ENCODE measurements at places on chromosomes 7 and 10.
A peak's percentile ranks its signal among the peaks of the same experiment; 100 is the strongest.

- DNase-seq = no peak
These were observed 156.2 kb upstream of the FRMD4A start for GRCh38 chr10:14486777-14487487.

GRCh38 chr10:90372451-90372850, 485.4 kb downstream of the HTR7 start:
- DNase-seq = no peak

DNA sequence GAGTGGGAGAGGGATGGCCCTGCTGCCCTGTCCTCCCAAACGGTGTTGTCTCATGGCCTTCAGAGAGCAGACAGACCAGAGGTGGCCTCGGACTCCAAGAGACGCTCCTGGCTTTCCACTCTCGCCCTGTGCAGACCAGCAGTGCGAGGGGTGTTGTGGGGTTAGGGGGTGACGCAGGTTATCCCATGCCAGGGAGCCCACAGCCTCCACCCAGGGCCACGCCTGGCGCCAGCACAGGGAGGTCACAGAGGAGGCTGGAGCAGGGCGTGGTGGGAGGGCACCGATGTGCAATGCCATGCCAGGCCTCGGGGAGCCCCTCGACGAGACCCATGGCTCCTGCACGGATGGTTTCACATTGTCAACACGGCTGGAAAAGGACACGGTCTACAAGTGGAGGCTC, 52.1 kb downstream of the INPP5A start:
- DNase-seq = no peak

DNA sequence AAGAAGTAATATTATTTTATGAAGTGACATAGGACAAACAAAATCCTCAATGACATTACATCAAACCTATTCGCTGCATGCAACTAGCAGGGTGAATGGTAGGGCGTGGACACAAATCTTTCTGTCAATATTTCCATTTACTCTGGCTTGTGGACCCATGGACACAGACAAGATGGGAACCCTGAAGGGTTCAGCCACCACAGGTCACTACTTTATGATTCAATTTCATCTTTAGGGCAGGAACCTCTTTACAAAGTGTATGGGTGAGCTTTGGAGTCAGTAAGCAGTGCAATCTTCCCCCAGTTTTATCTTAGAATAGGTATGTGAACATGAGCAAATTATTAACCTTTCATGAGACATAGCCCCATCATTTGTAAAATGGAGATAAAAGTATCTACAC, 982.4 kb upstream of the LRRTM3 start:
- DNase-seq = no peak

GRCh38 chr10:88707429-88708155, 1.5 kb downstream of the LIPK start:
- no peak for DNase-seq

DNA sequence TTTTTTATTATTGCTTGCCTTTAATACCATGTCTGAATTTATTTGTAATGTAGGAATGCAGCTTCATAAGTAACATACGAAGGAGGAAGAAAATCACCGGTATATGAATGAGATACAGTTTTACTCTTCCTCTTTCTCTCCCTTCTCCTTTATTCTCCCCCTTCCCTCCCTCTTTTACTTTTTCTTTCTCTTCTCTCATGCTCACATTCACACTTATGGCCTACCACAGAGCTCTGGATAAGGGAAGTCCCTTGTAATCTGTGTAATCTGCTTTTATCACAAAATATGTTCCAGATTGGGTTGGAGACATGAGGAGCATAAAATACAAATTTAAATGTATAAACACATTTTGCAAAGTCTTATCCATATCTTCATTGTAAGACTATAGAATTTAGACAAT, 59.4 kb downstream of the MDFIC start:
- no peak for DNase-seq

GRCh38 chr7:73932364-73932763, 71.4 kb downstream of the TMEM270 start:
- no peak for DNase-seq

DNA sequence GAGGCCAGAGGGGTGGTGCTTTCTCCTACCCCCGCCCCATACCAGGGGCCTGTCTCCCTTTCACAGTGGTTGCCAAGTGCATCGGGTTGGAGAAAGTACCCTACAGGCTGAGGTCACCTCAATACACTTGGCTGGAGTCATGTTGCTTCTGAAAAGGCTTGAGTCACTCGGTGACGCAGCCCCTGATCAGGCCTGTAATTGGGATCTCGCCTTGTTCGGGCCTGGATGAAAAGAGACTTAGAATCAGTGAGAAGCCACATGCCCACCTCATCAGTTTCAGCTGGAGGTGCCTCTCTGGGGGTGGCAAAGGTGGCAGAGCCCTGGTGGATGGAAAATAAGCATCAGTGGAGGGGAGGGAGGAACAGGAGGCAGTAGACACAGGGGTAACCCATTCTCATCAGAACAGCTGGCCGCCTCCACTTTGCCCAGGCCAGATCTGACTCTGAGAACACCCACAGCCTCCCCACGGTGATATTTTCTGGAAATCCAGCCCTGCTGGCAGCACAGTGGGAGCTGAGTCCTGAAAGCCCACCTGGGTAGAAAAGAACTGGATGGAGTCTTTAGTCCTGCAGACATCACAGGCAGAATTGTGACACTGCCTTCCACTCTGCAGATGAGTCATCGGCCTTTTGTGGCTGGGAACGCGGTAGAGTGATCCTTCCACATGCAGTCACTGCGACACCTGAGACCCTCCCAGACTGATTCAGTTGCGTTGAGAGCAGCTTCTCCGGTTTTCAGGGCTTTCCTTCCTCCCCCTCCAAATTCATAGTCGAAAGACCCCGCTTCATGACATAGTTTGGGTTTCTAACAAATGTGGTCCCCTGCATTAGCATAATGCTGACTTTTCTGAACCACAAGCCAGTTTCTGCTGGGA, 108.0 kb downstream of the GRK5 start:
- peak; percentile 27 for DNase-seq

DNA sequence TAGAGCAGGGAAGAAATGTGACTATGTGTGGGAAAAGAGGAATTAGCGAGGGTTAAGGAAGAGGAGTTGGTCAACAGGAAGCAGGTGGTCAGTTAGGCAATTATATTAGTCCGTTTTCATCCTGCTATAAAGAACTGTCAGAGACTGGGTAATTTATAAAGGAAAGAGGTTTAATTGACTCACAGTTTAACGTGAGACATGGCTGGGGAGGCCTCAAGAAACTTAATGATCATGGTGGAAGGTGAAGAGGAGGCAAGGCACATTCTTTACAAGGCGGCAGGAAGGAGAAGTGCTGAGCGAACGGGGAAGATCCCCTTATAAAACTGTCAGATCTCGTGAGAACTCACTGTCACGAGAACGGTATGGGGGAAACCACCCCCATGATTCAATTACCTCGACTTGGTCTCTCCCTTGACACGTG, 35.0 kb downstream of the RAMP3 start:
- DNase-seq = no peak

GRCh38 chr10:97762816-97763215, 9.0 kb downstream of the SFRP5 start:
- no peak for DNase-seq

- DNase-seq = no peak
These were observed 514 bp upstream of the CHAT start for GRCh38 chr10:49613165-49613881.

- DNase-seq = no peak
These were observed 26.9 kb upstream of the BPGM start for GRCh38 chr7:134619627-134620331.

- DNase-seq = no peak
These were observed 437.1 kb downstream of the HTR7 start for GRCh38 chr10:90420637-90421318.

- DNase-seq = no peak
These were observed 12.6 kb downstream of the CYP3A5 start for GRCh38 chr7:99667179-99667578.

DNA sequence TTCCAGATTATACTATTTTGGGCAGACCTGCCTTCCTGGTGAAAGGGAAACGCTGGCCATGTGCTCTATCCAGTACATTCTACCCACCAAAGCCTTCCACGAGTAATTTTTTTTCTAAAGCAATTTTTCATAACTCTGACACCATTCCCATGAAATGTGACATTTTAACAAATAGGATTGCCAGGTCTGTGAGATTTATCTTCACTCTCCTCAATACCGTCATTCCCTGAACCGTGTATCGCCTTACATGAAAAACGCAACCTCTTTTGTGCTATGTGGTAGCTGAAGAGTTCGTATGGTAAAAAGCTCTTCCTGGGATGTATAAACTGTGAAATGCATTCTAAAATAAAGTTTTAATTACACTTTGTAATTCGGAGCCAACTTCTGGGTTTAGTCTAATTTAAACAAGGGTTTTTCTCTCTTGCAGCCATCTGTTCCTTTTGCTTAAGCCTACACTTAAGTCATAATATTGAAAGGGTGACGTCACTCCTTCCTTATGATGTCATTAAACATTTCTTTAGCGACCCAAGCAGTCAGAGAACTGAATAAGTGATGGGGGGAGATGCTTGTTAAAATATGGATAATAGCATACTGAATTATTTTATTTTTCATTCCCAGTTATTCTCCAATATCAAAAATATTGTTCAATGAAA, 27.7 kb downstream of the C1QL3 start:
- DNase-seq = no peak

DNA sequence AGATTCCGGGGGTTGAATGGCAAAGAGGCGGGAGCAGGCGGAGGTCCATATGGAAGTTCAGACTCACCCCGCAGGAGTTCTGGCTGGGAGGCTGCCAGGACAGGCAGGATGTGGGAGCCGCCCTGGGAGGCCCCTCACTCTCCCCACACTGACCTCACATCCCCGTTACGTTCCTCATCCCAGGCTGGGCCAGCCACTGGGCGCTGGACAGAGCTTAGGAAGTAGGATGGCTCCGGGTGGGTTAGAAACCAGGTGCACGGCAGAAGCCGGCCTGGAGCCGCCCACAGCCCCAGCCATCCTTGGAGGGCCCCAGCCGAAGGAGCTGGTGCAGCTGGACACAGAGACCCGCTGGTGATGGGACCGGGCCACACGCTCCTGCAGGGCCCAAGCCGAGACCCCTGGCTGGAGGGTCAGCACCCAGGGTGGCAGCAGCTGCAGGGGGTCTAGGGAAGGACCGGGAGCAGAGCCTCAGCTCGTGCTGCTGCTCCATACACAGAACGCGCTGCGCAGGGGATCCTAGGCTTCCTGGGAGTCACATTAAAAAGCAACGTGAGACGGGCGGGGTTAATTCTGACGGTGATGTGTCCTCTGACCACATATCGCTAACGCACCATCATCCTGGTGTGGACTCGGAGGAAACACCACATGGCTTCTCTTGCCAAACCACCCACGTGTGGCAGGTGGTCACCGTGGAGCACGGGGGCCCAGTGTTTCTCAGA, 98.6 kb upstream of the DIP2C start:
- DNase-seq = no peak

- DNase-seq = no peak
These were observed 173.9 kb downstream of the WNT2 start for GRCh38 chr7:117148971-117149370.

- DNase-seq = no peak
These were observed 147.9 kb downstream of the DGKB start for GRCh38 chr7:14754631-14755030.

DNA sequence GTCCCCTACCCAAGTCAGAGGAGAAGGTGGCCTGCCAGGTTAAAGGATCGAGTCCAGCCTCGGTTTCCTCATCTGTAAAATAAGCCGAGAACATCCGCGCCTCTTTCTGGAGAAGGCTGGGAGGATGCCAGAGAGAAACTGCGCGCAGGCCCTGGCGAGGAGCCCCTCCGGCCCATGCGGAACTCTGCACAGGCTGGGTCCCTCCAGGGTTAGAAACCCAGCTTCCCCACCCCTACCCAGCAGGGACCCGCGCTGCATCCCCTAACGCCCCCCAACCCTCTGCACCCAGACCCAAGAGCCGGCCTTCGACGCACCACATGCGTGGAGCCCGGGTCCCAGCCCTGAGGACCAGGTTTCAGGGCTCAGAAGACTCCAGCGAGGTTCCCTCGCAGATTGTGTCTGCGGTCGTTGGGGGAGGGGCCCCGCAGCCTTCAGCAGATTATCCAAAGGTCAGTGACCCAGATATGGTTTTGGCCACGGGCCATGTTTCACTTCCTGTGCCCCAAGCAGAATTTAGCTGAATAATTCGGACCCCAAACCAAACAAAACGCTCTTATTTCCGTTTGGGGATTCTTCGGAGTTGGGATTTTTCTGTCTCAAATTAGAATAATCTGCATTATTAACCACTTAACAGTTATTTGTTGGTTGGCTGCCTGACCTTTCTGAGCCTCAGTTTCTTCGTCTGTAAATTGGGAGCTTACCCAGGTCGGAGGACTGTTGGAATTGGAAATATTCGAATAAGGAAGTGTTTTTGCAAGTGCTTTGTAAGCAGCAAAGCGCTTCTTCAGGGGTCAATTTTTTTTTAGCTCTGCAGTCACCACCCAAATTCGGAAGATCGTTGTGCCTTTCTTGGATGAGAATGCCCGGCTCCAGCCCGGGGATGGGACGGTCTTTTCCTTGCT, 167.7 kb downstream of the UBE2H start:
- DNase-seq = peak; percentile 67

DNA sequence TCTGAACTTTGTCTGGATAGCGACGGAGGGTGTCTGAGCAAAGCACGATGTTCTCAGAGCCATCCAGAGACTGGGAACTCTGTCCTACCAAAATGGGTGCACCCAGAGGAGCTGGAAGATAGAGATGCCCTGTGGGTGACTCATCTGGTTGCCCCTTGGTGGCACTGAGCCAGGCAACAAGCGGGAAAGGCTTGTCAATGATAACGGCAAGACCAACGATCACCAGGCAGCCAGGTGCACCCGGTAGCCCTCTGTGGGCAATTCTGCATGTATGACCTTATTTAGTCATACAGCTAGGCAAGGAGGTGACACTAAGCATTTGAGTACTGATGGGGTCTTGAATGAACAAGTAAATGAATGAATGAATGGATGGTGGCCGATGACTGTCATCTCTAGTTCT, 2.8 kb upstream of the ELN start:
- no peak for DNase-seq

- DNase-seq = no peak
These were observed 8.8 kb downstream of the AFAP1L2 start for GRCh38 chr10:114395366-114396022.

GRCh38 chr10:69045441-69046300, 42.2 kb upstream of the SRGN start:
- no peak for DNase-seq

DNA sequence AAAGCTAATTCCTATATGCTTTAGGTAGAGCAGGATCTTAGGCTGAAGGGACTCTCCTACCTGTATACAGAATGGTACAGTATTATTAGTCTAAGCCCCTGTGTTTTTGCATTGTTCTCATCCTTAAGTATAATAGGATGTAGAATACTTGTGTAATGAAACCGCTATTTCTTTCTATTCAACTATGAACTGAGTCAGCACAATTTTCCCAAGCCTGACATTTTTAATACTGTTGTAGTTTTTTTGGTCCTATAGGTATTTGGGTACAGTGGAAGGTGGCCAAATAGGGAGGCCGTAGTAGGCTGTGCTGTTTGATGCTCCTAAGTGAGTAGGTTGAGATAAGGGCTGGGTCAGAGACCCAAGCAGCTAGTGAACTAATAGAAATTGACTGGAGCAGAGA, 205.1 kb downstream of the MACC1 start:
- DNase-seq = no peak

DNA sequence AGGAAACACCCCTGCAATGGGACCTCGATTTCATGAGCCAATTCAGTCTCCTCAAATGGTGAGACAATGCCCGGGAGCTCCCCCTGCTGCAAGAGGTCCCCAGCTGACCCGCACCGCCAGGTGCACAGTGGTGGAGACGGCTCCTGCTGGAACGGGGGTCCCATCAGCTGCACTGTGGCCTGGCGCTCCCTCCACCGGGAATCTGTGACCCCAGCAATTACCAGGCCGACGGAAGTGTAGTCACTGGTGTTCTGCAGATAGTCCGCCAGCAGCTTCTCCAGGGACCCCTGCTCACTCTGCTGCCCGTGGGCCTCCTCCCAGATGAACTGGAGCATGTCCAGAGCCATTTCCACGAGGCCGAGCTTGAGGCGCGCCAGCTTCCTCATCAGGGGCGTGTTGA, 64.9 kb upstream of the NKX6-2 start:
- DNase-seq = no peak
